ENCODE measurements at places on chromosomes 3 and 15. TPM values are rescaled to one million over a fixed set of nuclear protein-coding genes. Genes with fewer than 3 reads are reported as not detected.

The BTLA gene
- not detected for total RNA-seq

GRCh38 chr3:189766416-189766815 is 135.2 kb downstream of the TP63 start:
- no peak for DNase-seq

The CYP1A2 gene
- total RNA-seq: not detected

- no peak for DNase-seq
These were observed 96.7 kb downstream of the ADCY5 start for GRCh38 chr3:123352134-123352554.

- DNase-seq: no peak
These were observed 67.9 kb upstream of the AKAP13 start for GRCh38 chr15:85312486-85312885.

DNA sequence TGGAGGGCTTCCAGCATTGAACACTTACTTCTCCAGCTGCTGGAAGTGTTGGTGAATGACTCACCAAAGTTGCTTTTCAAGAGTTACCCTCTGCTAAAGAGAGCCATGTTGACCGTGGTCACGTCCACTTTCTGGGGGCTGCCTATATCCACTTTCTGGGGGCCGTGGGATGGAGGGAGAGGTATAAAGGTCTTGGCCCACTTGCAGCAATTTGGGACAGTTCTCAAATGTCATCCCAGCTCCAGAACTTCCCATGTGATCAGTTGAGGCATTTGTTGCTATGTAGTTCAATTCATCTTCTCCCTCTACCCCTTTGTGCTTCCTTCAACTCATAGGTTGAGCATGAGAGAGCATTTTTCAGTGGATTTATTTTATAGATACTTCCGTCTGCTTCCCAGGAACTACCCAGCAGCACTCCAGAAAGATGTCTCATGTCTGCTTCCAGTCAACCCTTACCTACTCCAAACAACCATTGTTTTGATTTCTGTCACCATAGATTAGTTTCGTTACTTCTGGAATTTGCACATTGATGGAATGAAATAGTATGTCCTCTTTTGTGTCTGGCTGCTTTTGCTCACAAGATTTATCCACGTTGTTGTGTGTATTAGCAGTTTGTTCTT is 130.6 kb downstream of the TCF12 start:
- DNase-seq: no peak

The ASB14 gene
- not detected for total RNA-seq

- DNase-seq: no peak
These were observed 37.1 kb downstream of the ADAMTS9 start for GRCh38 chr3:64650715-64651114.

The SLC24A5 gene
- not detected for total RNA-seq

GRCh38 chr3:151346292-151346691 is 16.9 kb upstream of the P2RY13 start:
- DNase-seq: no peak

DNA sequence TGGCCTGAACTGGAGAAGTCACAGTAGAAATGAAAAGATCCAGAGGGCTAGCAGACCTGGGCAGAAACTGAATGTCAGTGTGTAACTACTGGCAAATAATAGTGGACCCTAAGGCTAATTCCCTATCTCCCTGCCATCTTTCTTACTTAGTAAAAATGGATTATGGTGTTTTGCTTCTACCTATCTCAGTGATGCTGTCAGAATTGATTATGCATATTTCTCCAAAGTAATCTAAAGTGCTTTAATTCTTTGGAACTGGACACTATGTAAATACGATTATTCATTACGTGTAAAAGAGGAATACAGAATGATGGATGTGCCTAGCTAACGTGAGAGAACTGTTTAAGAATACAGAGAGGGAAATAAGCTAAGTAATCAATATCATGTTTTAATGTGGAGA is 651.9 kb downstream of the NLGN1 start:
- no peak for DNase-seq

DNA sequence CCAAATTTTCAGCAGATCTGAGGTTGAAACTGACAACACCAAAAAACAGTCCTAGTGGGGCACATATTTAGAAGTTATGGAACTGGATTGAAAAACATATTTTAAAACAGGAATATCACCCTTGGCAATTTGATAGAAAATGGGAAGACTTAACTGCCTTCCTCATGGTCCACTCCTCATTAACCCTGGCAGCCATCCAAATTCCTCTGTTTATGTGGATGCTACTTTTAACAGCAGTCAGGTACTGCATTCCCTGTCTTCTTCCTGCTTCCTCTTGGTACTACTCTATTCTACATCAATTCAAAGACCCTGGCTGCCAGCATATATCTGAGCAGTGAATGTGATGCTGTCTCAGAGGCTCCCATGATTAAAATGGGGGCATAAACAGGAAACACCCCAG is 54.3 kb downstream of the PDE8A start:
- DNase-seq: no peak

The B3GALNT1 gene
- 41.2 TPM for total RNA-seq

DNA sequence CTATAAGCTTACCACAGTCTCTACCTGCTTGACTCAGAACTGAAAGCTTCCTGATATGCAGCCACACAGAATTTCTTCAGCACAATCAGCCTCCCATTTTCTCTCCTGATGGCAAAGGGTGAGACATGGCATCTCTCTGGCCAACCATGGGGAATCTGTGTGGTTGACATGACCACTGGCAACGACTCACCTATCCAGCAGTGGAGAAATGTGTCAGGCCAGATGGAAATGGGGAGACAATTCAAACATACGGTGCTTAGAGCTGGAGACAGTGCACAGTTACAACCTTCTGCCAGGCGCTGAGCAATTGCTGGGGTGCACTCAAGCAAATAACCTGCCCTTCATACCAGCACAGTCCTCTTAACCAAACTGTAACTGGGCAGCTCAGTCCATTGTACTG is 3.6 kb downstream of the ZNF385D start:
- no peak for DNase-seq
